BE2C (cell line): ENCODE measurements at places on chromosomes 16 and 17.

- no peak for DNase-seq
Measured at GRCh38 chr17:58757162-58757613, 1.5 kb downstream of the PPM1E start.

GRCh38 chr16:4338125-4338582 is 13.0 kb downstream of the PAM16 start:
- DNase-seq, result no peak

GRCh38 chr16:2979669-2980226 is 498 bp downstream of the PKMYT1 start:
- peak; percentile 53 for DNase-seq

DNA sequence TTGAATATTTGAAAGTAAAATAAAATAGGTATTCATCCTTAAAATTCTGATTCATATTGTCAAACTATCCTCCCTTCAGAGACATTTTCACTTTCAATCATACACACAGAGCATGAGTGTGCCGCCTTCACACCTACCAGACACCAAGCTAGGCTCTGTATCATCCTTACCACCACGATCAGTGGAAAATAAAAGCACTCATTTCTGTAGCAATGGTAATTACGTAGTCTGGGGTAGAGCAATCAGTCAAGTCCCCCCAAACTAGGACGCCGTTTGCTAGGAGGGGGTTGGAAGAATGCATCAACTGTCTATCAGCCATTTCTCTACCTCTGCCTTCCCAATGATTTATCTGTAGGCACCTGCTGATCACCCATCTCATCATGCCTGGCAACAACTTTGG is 84.6 kb upstream of the GRIN2A start:
- no peak for DNase-seq

GRCh38 chr16:2157480-2158261 is 2.1 kb downstream of the TRAF7 start:
- DNase-seq, result no peak

- DNase-seq, result no peak
Measured at GRCh38 chr17:40180694-40181093, 3.4 kb downstream of the RAPGEFL1 start.

DNA sequence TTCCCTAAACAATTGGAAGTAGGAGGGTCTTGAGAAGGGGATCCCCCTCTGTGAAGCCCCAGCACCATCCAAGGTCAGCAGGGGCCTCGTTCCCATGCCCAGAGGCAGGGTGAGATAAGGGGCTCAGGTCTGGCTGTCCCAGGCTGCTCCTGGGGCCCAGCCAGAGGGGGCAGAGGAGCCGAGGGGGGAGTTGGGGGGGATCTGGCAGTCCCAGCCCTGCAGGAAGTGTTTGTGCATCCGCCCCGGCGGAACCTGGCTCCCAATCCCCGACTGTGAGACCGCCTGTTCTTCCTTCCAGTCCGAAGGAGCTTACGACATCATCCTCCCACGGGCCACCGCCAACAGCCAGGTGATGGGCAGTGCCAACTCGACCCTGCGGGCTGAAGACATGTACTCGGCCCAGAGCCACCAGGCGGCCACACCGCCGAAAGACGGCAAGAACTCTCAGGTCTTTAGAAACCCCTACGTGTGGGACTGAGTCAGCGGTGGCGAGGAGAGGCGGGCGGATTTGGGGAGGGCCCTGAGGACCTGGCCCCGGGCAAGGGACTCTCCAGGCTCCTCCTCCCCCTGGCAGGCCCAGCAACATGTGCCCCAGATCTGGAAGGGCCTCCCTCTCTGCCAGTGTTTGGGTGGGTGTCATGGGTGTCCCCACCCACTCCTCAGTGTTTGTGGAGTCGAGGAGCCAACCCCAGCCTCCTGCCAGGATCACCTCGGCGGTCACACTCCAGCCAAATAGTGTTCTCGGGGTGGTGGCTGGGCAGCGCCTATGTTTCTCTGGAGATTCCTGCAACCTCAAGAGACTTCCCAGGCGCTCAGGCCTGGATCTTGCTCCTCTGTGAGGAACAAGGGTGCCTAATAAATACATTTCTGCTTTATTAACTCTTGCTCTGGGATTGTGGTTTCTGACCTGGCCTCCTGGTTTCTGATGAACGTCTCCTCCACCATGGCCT is 14.9 kb downstream of the GPRC5C start:
- DNase-seq, result no peak

DNA sequence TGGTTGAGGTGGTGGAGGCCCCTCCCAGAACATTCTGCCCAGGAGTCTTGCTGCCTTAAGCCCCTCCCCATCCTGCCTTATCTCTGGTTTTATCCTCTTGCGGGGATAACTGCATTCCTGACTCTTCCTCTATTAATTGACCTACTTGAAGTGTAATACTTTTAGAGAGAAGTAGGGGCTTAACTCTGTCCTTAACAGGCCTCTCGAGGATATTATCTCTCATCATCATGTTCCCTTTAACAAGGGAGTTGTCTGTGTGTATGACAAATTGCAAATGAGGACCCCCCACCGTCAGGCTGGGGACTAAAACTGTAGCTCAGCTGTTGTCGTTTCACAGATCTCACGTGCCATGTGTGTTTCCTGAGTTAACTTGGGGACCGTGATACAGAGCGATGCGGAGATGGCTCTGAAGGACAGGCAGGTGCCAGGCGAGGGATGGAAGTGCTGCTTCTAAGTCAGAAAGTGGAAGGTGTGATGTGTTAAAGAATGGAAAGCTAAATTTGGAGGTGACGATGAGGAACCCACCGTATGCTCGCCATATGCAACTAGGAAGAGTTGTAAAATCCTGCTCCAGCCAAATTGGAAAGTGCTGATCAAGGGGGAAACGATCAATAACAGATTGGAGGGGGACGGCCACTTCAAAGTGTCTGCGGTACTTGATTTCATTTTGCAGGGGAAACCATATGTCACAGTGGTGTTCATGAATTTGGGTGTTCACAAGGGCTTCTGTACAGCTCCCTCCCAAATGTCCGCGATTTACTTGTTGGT is 106.3 kb downstream of the RPTOR start:
- DNase-seq, result no peak

- DNase-seq, result peak; percentile 85
Measured at GRCh38 chr16:86563469-86564345, 2.9 kb upstream of the FOXC2 start.

DNA sequence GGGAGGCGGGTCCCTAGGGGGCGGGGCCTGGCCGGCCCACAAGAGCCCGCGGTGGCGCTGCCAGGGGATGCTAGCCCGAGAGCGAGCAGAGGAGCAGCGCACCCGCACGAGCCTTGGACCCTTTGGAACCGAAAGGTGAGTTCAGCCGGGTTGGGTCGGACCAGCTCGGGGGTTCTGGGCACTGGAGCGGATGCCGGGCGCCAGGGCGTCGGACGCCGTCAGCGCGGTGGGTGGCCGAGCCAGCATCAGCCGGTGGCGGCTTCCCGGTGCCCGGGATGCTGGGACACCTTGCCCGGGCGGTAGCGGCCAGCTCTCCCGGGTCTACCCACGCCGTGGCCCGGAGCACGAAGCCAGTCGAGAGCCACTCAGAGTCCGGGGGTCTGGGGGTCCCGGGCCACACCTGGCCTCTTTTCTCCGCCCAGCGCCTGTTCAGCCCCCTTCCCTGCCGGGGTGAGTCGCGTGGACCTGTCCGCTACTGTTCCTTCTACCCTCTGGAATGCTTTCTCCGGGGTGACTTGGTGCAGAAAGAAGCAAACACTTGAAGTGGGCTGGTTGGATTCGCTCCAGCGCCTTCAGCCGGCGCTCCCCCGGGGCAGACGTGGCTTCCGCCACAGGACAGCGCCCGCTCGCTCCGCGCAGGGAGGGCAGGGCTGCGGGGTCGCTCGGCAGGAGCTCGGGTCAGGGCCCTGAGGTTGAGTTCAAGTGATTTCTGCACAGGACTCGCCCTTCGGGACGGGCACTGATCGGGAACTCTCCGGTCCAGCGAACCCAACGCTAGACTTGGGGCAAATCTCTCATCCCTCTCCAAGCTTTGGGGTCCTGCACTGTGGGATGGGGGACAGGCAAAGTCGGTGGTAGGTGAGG is at the start of gene SCNN1G:
Gene SCNN1G, plus strand, starts transcription at position 67 of the 864 bp plus-strand sequence. CDS start 3,527 bp downstream, outside the sequence.
- DNase-seq, result no peak

DNA sequence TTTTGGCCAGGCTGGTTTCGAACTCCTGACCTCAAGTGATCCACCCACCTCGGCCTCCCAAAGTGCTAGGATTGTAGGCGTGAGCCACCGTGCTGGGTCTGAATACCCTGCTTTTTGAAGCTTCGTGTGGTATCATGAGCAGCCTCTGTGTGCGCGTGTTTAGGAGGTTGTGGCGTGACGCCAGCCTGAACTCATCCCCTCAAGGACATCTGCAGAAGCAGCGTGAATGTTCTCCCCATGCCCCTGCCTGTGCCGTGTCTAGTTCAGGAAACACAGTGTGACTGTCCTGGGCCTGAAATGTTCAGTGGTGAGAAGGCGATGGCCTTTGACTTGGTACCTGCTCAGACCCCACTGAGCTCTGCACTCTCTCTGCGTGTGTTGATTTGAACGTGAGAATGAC is 35.6 kb downstream of the RNF213 start:
- DNase-seq, result no peak

GRCh38 chr17:54771409-54771915 is 129.2 kb upstream of the TOM1L1 start:
- DNase-seq, result no peak

DNA sequence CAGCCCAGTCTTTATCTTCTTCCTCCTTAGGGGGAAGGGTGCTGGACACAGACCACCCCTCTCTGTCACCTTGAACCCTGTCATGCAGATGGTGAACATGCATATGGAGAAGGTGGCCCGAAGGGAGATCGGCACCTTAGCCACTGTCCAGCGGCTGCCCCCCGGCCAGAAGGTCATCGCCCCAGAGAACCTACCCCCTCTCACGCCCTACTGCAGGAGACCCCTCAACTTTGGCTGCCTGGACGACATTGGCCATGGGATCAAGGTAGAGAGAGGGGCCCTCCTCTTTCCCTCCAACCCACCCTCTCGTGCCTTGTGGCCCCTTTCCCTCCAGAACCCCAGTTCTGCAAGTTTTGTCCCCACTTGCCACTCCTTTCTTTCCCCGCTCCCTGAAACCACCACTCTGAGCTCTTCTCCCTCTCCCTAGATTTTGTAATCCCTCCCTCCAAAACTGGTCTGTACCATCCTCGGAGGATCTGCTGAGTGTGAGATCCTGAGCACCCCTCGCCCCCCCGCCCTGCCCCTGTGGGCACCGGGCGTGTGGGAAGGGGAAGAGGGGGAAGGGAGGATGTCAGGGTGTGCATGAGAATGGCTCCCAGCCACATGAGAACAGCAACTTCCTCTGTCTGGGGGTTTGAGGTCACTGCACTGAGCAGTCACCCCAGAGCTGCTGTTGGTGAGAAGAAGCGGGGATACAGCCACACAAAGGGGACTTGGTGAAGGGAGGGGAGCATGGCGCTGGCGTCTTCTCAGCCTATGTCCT is 7.3 kb downstream of the ABI3 start:
- DNase-seq, result no peak

DNA sequence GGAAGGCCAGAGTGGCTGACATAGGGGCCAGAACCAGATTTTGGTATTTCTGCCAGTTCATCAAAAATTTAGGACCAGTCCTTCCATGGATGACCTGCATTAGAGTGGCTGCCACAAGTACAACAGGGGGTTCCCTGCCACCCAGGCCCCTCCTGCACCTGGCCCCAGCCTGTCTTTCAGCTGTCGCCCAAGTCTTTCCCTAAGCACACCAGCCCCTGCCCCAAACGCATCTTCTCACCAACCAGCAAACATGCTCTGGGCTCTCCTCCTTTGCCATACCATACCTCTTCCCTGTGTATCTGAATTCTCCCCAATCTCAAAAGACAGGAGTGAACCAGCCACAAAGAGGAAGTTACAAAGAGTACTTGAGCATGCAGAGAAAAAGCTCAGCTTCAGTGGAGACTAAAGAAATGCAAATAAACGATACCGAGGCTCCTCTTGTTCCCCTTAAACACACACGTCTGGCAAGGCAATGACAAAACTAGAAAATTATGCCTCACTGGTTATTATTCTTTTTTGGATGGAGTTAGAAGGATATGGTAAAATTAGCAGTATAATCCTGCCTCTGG is 130.6 kb downstream of the DYNLRB2 start:
- no peak for DNase-seq

DNA sequence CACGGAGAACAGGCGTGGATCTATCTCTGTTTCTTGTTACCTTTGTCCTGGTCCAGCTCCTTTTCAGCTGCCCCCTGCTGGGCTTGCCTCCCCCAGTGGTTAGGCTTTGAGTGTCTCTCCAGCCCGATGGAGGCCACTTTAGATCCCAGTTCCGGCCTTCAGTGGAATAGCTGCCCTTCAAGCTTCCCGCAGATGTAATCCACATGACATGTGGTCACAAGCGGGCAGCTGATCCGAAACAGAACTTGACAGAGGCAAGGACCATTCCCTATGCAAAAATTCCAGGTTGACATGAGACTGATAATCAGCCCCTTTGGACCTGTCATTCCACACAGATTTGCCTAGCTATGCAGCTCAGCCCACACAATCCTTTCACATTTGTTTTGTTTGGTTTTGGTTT is 40.6 kb upstream of the AQP8 start:
- no peak for DNase-seq

- no peak for DNase-seq
Measured at GRCh38 chr17:48506246-48506645, 24.6 kb downstream of the HOXB1 start.

- no peak for DNase-seq
Measured at GRCh38 chr17:19714542-19715411, 1.6 kb downstream of the SLC47A2 start.

GRCh38 chr17:7184647-7185046 is 5.5 kb upstream of the ASGR1 start:
- no peak for DNase-seq

DNA sequence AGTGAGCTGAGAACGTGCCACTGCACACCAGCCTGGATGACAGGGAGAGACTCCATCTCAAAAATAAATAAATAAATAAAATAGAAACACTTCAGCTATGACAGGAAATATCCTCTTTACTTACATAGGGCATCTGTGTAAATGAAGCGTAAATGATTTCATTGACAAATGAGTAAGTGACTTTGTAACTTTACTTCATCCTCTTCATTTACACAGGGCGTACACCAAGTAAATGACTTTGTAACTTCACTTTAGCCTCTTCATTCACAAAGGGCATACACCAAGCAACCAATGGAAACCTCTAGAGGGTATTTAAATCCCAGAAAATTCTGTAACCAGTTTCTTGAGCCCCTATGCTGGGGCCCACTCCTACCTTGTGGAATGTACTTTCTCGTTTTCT is 16.2 kb upstream of the KLHDC4 start:
- DNase-seq, result no peak

DNA sequence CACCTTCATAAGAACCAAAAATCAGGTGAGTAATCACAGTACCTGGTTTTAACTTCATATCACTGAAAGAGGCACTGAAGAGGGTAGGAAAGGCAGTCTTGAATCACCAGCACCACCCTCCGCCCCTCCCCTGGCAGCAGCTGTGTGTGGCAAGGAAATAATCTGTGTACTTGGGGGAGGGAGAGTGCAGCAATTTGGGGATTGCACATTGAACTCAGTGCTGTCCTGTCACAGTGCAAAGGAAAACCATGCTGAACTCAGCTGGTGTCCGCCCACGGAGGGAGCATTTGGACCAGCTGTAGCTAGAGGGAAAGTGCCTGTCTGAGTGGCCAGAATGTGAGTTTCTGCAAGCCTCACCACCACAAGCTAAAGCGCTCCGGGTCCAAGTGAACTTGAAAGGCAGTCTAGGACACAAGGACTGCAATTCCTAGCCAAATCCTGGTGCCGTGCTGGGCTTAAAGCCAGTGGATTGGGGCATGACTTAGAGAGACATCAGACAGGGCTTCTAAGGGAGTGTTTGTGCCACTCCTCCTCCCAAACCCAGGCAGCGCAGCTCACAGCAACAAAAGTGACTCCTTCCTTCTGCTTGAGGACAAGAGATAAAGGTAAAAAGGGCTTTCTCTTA is 39.7 kb upstream of the ALDH3A1 start:
- DNase-seq, result no peak

GRCh38 chr16:75024594-75024993 is 25.8 kb downstream of the ZNRF1 start:
- no peak for DNase-seq

- no peak for DNase-seq
Measured at GRCh38 chr16:65950211-65950610, 416.3 kb upstream of the CDH5 start.
